Lung microvascular endothelial cell (primary cell): ENCODE measurements at places on chromosomes 12 and 14. TPM values are rescaled to one million over a fixed set of nuclear protein-coding genes. Genes with fewer than 3 reads are reported as not detected.

DNA sequence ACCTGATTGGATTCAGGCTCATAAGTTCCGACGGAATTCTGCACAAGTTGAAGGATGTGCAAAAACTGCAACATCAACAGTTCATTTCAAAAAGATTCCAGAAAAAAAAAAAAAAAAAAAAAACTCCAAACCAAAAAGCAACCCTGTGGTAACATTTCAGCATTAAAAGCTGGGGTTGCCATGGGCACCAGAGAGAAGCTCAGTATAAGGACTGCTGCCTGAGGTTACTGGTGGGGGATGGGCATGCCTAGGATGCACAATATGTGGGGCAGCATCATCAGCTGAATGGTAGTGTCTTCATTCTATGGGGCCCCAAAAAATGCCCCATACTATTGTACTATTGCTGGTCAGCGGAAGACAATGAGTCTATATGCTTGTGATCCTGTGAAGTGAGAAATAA is 44.7 kb downstream of the MBIP start:
- DNase-seq = no peak

- DNase-seq = no peak
Observed at GRCh38 chr12:109878749-109879148, 1.6 kb downstream of the GLTP start.

- no peak for DNase-seq
Observed at GRCh38 chr12:109595321-109595902, 21.8 kb downstream of the MVK start.

DNA sequence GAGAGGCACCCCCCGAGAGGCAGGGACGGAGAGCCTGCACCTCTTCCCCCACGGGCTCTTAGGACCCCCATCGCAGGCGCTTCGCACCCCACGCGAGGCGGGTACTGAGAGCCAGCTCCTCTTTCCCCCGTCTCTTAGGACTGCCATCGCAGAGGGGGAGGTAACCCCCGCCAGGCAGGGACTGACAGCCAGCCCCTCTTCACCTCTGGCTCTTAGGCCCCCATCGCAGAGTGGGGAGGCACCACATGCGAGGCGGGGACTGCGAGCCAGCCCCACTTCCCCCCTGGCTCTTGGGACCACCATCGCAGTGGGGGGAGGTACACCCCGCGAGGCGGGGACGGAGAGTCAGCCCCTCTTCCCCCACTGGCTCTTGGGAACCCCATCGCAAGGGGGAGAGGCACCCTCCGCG is 46.1 kb downstream of the DDX11 start:
- no peak for DNase-seq

DNA sequence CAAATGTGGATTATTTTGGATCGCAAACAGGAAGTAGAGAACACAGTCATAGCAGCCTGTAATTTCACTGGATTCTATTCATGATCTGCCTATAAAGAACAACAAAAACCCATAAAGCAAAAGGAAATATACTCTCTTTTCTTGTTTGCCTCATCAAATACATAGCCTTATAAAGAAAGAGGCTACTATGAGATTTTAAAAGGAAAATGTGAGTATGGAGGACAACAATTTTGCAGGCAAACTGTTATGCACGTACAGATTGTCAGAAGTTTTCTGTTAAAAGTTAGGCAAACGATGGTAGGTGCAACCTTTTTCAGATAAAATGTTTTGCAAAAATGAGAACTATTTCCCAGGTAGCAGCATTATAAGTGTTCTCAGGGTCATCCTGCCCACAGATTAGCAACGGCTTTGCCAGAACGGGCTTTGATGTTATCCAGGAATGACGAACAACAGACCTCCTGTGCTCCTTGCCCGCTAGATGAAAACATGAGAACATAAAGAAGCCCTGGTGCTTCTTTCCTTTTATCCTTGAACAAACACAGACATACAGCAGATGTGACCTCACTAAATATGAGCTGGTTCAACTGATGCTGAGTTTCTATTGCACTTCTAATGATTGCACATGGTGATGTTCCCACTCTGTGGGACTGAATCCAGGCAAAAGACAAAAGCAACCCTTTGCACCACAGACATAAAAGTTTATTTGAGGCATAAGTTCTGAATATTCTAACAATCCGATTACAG is 88.1 kb downstream of the ITPR2 start:
- no peak for DNase-seq

GRCh38 chr12:39592295-39592694 is 27.3 kb downstream of the ABCD2 start:
- no peak for DNase-seq

DNA sequence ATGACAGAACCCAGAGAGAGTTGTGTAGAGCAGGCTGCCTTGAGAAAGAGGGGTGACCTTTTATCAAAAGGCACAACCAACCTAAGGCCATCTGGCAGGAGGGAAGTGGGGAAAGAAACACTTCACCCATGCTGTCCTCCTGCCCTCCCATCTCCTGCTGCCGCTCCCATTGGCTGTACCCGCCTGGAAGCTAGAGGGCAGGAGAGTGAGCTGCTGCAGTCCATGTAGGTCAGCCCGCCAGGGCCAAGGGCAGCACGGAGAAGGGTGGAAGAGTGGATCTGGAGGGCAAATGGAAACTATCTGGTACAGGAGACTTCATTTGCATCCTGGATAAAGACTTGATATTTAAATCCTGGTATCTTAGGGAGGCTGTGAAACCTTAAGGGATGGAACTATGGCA is 11.5 kb upstream of the CABP1 start:
- DNase-seq = no peak

DNA sequence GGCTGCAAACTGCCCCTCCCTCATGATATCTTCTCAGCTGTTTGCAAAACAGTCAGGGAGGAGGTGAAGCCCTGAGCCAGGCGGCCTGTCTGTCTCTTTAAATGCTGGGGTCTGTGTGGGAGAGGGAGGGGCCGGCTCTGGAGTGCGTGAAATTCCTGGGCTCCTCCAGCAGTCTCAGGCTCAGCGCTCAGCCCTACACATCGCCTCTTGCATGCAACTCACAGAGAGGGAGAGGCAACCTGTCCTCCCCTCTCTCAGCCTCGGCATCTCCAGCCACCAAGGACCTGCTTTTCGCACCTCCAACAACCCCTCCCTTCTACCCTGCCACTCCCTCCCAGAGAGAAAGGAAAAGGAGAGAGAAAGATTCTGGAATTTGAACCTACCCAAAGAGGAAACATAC is at the start of gene NRXN3:
Gene NRXN3, plus strand, starts transcription at position 171 of the 400 bp plus-strand sequence. CDS start 72,721 bp downstream, outside the sequence.
- DNase-seq = no peak

DNA sequence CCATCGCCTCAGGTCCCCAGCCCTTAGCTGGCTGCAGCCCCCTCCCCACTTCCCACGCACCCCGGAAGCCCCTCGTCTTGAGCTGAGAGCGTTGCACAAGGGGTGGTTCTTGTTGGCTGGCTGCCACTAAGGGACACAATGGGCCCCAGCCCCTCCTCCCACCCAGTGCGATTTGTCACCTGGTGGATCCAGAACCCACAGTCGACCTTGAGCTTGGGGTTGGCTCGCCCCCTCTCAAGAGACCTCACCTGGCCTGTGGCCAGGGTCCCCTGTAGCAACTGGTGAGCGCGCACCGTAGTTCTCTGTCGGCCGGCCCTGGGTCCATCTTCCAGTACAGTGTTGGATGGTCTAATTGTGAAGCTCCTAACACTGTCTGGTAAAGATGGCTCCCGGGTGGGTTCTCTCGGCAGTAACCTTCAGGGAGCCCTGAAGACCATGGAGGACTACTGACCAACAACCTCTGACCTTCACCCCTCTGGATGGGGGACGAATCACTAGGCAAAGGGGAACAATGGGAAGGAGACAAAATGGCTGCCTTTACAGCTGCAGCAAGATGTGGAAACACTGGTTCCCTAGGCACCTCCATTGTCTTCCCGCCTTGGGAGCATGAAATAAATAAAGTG is 6.6 kb downstream of the PHB2 start:
- DNase-seq = no peak

DNA sequence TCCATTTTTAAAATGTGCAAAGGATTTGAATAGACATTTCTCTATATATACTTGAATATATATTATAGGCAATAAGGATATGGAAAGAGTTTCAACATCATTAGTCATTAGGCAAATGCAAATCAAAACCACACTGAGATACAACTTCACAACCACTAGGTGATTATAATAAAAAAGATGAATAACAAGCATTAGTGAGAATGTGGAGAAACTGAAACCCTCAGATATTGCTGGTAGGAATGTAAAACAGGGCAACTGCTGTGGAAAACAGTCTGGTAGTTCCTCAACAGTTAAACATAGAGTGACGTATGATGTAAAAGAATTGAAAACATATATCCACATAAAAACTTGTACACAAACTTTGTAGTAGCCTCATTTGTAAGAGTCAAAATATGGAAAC is 11.7 kb upstream of the BATF start:
- no peak for DNase-seq

Gene EMC9
- total RNA-seq = 13.9 and 20.4 TPM in 2 replicates

Gene OR10G2
- total RNA-seq = not detected in 2 replicates

Gene FGF23
- total RNA-seq = not detected in 2 replicates

Gene LRTM2
- total RNA-seq = not detected in 2 replicates

Gene LRRIQ1
- total RNA-seq = under 0.01 TPM in 2 replicates

Gene EID3
- total RNA-seq = 1.5 and 2.4 TPM in 2 replicates
